ENCODE measurements at places on chromosomes 12 and 14.

GRCh38 chr14:77316195-77316505 is 4.5 kb downstream of the POMT2 start:
- DNase-seq: no peak

DNA sequence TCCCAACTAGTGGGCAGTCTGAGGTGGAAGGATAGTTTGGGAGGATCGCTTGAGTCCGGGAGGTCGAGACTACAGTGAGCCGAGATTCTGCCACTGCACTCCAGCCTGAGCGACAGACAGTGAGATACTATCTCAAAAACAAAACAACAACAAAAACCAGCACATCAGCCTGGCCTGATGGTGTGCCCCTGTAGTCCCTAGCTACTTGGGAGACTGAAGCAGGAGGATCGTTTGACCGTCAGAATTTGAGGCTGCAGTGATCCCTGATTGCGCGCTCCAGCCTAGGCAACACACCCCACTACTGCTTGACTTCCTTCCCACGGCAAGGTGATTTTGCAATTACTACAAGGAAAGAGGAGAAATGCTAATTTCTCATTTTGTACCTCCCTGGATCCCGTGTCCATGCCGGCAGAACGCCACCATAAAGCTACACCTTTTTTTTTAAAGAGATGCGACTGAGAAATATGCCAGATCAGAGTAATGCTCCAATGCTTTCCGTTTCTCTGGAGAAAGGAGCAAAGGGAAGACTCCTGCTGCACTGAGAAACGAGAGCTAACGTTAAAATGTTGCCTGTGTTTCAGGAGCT is 672 bp upstream of the SCFD1 start:
- no peak for DNase-seq

DNA sequence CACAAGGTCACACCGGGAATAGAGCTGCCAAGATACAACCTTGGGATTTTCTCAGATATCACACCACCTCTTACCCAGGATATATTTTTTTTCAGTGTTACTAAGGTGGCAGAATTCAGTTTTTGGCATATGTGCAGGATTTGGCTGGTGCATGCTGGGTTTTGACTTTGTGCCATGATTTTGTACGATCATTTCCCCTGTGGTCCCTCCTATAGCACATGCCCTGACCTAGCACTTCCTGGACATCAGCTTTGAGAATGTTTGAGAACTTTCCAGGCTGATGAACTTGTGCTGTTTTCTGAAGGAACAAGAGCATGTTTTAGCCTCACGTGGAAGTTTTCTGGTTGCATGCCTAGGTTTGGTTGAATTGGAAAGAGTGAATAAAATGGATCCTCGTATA is 11.0 kb upstream of the TBPL2 start:
- no peak for DNase-seq

- no peak for DNase-seq
Observed at GRCh38 chr12:108668542-108668941, 34.8 kb upstream of the SELPLG start.

- no peak for DNase-seq
Observed at GRCh38 chr14:55117803-55118441, 11.1 kb upstream of the LGALS3 start.

- DNase-seq: no peak
Observed at GRCh38 chr14:33836203-33836899, 114.5 kb downstream of the EGLN3 start.

DNA sequence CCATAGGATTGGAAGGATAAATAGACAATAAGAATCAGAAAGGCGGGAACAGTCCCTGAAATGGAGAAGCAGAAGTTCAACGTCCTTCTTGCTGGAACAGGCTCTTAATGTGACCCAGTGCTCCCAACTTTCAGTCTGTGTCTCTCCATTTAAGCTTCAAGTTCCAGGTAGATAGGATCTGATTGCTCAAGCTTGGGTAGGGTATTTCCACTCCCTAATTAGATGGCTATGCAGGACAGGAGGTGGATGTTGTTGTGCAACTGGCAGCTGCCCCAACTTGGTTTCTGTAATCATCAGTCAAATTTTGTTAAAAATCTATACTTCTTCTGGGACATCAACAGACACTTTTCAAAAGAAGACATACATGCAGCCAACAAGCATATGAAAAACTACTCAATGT is 266.2 kb downstream of the C12orf75 start:
- DNase-seq: no peak

GRCh38 chr12:47832263-47832933 is 12.7 kb upstream of the HDAC7 start:
- no peak for DNase-seq
